ENCODE measurements at places on chromosomes 1 and 21.
A peak's percentile ranks its signal among the peaks of the same experiment; 100 is the strongest.

- no peak for DNase-seq
Measured at GRCh38 chr1:7404046-7404742, 366.9 kb upstream of the VAMP3 start.

DNA sequence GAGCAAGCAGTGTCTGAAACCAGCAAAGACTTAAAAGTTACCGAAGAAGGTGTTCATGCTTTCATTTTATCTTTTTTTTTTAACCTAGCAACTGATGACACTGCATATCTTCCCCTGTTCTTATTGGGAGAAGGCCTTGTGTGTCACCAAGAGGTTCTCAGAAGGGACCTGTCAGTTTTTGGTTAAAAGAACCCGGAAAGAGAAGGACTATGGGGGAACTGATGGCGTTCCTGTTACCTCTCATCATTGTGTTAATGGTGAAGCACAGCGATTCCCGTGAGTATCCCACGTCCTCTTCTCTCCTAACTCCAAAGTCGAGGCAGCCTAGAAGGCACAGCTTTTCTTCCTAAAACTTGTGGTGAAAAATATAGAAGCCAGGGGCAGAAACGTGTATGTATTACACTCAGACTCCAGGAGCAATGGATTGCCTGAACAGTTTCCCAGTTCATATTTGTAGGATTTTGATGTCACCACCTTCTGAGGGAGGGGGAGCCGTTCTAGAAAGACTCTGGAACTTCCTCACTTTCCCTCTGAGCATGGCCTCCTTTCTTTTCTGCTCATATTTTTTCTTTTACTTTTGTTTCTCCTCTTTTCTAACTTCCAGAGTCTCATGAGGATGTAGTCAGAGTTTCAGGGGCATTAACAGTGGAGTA lies at the start of gene MR1:
Gene MR1 (plus strand): TSS at position 185 of the 653 bp plus-strand sequence. CDS start 25 bp downstream, at position 210.
- no peak for DNase-seq

DNA sequence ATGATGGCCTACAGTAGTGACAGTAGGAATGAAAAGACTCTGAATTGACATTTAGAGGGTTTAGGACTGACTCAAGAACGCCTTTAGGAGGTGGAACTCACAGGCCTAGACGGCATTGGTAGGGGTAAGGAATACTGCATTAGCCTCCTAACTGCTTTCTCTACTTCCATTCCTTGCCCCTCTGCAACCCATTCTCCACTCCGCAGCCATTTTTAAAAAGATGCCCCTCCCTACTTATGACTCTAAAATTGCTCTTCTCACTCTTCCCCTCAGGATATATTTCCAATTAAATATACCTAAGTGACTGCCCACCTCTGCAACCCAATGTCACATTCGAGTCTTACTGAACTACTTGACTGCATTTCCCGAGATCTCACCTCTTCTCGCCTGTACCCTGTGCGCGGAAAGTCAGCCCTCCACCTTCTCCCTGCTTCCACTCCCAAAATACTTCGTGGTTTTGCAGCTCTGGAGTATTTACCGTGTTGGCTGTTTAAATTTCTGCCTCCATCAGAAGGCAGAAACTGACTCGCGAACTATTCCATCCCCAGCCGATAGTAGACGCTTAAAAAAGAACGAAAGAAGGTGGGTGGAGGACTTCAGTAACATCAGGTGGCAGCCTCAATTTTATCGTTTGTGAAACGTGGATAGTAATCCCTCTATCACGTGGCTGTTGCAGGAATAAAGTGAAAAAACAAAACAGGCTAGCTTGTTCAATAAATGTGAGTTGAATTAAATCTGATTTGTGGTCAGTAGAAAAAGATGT lies 1.1 kb upstream of the YBX1 start:
- no peak for DNase-seq

- no peak for DNase-seq
Measured at GRCh38 chr1:59143133-59143487, 153.8 kb upstream of the FGGY start.

DNA sequence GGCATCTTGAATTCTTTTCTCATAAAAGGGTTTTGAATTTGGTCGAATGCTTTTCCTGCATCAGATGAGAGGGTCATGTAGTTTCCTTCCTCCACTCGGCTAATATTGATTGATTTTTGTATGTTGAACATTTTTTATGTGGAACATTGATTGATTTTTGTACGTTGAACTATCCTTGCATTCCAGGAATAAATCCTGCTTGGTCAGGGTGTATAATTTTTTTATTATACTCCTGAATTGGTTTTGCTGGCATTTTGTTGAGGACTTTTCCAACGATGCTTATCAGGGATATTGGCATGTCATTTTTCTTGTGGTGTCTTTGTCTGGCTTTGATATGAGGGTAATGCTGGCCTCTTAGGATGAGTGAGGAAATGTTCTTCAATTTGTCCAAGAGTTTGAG lies 8.5 kb downstream of the TMEM240 start:
- no peak for DNase-seq

- no peak for DNase-seq
Measured at GRCh38 chr1:168892931-168893330, 163.9 kb upstream of the DPT start.

- DNase-seq = no peak
Measured at GRCh38 chr1:219446288-219446687, 166.6 kb downstream of the ZC3H11B start.

DNA sequence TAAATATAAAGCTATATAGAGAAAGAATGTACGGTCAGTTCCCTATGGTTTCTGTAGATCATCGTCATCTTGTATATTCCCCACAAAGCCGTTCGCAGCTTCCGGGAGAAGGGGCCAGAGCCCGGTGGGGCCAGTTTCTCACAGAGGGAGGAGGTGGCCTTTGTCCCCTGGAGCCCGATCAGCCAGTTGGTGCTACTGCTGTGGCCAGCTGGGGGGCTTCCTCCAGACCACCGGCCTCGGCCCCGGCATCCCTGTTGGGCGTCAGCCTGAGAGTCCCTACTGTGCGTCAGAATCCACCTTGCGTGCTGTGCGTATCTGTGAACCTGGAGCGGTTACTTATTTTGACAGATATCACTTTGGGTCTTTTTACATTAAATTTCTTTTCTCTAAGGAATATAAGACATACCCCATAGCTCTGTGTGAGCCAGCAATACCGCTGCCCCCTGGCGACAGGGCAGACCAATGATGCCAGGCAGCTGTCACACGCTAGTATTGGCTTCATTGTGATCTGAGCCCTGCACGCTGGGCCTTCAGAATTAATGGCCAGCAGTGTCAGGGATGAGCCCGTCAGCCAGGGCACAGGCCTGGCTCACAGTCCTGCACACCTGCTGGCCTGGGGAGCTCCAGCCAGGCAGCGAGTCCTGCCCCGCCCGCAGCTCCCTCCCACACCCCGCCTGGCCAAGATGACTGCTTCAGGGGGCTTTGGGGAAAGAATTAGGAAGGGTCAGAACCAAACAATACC lies 145.9 kb downstream of the PGBD5 start:
- no peak for DNase-seq

DNA sequence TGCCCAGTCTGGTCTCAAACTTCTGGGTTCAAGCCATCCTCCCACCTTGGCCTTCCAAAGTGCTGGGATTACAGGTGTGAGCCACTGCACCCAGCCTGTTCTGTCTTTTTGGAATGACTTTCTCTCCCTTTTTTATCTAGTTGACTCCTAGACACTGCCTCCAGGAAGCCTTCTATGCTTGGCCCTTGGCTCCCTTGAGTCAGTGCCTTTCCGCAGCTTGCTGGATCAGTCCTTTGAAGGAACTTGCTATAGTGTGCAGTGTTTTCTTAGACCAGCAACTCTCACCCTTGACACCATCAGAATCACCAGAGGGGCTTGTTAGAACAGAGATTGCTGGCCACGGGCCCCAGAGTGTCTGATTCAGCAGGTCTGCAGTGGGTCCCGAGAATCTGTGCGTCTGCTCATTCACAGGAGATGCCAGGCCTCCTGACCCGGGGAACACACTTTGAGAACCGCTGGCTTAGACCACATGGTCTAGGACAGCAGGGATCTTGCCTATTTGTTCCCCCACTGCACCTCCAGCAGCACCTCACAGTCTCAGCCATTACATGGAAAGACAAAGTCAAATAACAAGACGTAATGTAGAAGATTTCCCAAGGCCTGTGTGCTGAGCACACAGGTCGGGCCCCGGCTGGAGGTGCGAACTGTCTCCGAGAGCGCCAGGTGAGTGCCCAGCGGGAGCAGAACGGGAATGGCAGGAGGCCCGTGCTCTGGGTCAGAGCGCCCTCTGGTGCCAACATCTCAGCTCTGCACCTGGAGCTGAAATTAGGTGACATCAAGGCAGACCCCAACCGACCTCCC lies 27.4 kb upstream of the CTPS1 start:
- peak; percentile 3 for DNase-seq

DNA sequence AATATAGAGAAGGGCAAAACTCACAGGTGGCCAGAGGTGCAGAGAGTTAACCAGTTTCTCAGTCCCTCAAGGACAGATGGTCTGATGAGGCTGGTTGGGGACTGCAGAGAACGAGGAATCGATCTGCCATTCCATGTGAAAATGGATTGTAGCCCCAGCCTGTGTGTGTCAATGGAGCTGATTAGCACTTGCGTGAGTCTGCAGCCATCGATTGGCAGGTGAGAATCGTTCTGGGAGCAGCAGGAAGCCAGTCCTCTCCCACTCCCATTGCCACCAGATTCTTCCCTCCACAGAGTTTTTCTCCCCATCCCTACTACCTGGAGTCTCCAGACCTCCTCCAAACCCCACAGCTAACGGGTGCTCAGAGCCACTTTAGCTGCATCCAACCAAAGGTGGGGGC lies 18.3 kb upstream of the PSMB2 start:
- DNase-seq = no peak

- no peak for DNase-seq
Measured at GRCh38 chr21:38284216-38284615, 27.4 kb downstream of the KCNJ15 start.

- no peak for DNase-seq
Measured at GRCh38 chr21:24367936-24368335, 1239.3 kb downstream of the MRPL39 start.

GRCh38 chr1:110065841-110066240 lies 4.6 kb downstream of the ALX3 start:
- no peak for DNase-seq

DNA sequence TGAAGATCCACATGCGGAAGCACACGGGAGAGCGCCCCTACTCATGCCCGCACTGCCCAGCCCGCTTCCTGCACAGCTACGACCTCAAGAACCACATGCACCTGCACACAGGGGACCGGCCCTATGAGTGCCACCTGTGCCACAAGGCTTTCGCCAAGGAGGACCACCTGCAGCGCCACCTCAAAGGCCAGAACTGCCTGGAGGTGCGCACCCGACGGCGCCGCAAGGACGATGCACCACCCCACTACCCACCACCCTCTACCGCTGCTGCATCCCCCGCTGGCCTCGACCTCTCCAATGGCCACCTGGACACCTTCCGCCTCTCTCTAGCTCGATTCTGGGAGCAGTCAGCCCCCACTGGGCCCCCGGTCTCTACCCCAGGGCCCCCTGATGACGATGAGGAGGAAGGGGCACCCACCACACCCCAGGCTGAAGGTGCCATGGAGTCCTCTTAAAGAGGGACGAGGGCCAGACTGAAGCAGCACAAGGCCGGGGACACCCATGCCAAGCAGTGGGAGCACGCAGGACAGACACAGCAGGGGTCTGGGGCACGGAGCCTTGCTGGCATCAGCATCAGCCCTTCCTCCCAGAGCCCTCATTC lies 13.7 kb downstream of the ZBTB7B start:
- DNase-seq = no peak

GRCh38 chr1:116490588-116490987 lies 80.2 kb downstream of the CD58 start:
- no peak for DNase-seq

All from stimulated activated CD4-positive, alpha-beta T cell treated with anti-CD3 and anti-CD28 coated beads, Interleukin-1b, Interleukin-23, amount 100 ng/mL, for 1 hour (primary cell).